Stimulated activated CD8-positive, alpha-beta memory T cell treated with anti-CD3 and anti-CD28 coated beads, Interleukin-2, amount 100 ng/mL, for 1 hour (primary cell): ENCODE measurements at places on chromosomes 2 and 18.

- DNase-seq, result no peak
These were observed 72.6 kb upstream of the THUMPD2 start for GRCh38 chr2:39851651-39852110.

DNA sequence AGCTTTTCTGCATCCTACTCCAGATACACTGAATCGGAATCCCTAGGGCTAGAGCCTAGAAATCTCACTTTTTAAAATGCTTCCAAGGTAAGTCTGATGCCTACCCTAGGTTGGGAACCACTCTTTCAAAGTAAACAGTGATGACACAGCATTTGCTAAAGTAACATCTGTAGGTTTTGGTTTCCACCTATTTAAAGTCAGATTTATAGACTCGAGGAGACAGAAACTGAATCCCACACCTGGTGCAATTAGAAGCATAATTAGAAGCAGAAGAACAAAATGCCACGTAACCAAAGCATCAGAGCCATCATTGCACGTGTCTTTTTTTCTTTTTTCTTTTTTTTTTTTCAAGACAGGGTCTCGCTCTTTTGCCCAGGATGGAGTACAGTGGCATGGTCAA is 40.9 kb downstream of the PDK1 start:
- DNase-seq, result no peak

DNA sequence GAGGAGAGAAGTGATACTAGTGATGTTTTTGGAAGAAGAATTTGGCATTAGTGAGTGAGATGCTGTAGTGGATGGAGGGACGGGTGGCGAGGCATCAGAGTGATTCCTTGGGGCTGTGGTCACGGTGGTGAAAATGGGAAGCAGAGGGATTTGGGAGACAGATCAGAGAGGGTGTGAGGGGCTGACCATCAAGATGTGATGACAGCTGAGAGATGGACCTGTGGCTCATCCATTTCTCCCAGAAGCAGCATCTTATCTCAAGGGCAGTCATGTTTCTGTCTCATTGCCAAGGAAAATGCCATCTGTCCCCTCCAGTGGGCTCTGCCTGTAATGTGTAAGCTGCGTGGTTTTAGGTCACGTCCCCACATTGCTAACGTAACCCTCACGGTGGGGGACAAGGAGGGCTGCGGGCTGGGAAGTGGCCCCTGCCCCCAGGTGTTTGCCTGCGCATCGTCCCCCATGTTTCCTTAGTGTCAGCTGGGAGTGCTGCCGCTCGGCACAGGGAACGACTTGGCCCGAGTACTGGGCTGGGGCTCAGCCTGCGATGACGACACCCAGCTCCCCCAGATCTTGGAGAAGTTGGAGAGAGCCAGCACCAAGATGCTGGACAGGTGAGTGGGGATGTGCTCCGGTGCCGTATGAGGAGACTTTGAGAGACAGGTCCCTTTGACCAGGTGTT is 91.0 kb downstream of the DGKD start:
- no peak for DNase-seq

GRCh38 chr2:21966139-21966538 is 842.4 kb downstream of the TDRD15 start:
- DNase-seq, result no peak

DNA sequence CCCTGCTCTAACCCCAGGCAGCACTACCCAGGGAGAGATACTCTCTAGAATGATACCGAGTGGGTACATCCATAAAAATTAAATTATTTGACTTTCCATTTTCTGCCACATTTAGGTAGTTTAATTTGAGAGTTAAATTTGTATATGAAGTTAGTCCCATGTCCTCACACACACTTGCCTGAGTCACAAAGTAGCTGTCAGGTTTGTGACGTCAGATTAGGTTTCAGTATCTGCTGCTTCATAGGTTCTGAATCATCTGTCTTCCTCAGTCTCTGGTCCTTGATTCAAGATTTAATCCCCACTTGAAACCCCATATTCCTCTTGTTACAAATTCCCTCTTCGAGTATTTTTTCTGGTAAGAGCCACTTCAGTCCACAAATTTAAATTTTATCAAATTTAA is 738.6 kb upstream of the FAM98A start:
- DNase-seq, result no peak

DNA sequence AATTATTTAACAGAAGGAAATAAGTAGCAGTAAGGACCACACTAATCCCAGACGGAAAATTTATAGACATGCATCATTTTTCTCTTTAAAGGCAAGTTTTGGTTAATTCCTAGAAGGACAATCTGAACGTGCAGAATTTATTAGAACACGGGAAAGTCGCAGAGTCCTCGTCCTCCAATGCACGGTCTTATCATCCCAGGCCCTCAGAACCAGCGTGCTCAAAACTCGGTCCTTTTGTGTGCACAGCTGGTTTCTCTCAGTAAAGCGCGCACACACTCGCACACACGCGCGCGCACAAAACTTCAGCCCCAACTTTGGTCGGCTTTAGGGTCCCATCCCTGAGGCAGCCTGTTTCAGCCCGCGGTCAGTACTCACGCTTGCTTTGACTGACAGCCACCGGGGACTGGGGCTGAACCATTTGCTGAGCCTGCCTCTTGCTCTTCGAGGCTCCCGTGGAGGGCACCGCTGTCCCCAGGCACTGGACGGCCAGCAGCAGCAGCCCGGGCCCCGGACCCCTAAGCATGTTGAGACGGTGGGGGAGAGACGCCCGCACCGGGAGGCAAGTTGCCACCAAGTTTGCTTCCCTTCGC is 493 bp downstream of the FN1 start:
- DNase-seq, result no peak
